Left renal cortex interstitium (tissue), 4 donors: ENCODE measurements at places on chromosomes 11 and 22.

GRCh38 chr11:45806937-45807791 lies 2.2 kb downstream of the SLC35C1 start:
- no peak for DNase-seq

DNA sequence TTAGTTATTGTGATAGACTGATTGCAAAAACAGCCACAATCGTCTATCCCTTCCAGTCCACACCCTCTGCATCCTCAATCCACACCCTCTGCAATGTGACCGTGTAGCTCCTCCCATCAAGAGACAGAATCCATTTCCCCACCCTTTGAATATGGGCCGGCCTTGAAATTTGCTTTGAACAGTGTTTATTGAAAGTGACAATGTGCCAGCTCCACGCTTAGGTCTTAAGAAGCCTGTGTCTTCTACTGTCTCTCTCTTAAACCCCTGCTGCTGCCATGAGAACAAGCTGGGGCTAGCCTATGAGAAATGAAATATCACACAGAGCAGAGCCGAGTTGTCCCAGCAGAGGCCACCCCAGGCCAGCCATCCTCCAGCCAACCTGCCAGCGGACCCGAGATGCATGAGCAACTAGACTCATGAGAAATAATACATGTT lies 22.3 kb upstream of the MICAL2 start:
- DNase-seq, result no peak

DNA sequence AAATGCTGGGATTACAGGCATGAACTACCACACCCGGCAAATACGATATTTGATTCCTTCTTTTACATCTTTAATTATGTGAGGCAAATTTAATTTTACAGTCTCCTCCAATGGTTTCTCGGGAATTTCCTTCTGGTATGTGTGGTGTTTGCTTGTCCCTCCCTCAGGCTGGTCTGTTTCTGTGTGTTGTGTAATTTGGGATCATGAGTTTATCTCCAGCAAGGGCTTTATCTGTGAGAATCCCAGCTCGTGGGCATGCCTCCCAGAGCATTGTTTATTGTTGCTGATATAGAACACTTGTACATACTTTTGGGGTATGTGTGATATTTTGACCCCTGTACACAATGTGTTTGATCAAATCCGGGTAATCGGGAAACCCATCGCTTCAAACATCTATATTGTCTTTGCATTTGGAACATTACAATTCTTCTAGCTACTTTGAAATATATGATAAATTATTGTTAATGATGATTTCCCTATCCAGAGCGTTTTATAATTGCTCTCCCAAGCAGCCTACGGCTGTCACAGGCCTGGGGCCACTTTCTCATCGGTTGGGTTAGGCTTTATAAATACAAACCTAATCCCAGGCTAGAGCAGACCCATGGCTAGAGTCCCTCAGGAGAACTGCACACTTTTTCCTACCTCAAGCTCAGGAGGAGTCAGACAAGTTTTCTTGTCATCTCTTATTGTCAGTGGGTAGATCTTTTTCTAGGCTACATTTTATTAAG lies 15.0 kb upstream of the PRR5 start:
- DNase-seq, result no peak

GRCh38 chr22:50544746-50545253 lies 899 bp upstream of the KLHDC7B start:
- no peak for DNase-seq
